ENCODE measurements at places on chromosomes 5 and 9.

GRCh38 chr5:60436518-60436917, 263.4 kb downstream of the DEPDC1B start:
- no peaks in the 10 kb centered on the region for H3K36me3 ChIP-seq
- H3K4me1 ChIP-seq: no peaks in the 10 kb centered on the region
- no peak for DNase-seq
- H3K27me3 ChIP-seq: no peaks in the 10 kb centered on the region

GRCh38 chr9:29564564-29564963, 1991.3 kb upstream of the C9orf72 start:
- DNase-seq: no peak
- no peaks in the 10 kb centered on the region for H3K27me3 ChIP-seq
- no peak overlapping the region for H3K4me3 ChIP-seq
- H3K27ac ChIP-seq: no peak overlapping the region
- H3K4me1 ChIP-seq: no peaks in the 10 kb centered on the region

DNA sequence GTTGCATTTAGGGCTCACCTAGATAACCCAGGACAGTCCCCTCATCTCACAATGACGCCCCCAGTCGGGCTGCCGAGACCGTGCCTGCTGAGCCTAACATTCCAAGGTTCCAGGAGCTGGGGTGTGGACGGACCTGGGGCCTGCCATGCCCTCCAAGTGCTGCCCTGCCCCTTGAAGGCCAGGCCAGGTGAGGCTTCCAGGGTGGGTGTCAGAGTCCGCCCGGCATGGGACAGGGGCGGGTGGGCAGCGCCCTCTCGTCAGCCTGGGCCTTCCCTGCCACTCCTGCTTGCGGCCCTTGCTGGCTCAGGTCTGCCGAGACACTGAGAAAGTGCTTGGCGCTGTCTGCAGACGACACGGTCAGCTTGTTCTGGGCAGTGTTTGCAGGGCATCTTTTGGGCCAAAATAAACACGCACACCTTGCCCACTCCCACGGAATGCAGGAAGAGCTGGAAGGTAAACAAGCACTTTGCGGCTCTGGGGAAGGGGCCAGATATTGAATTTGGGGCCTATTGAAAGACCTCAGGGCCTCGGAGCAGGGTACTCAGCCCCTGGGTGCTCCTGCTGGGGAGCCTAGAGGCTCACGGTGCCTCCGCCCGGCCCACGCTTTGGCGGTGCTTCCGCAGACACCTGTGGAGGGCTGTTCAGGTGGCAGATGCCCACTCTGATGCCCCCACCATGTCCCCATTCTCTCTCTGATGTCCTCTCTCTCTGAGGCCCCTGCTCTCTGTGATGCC, 4.2 kb upstream of the SCGB3A1 start:
- H3K36me3 ChIP-seq: no peaks in the 10 kb centered on the region
- no peak for DNase-seq
- no peak overlapping the region for H3K4me3 ChIP-seq
- H3K27me3 ChIP-seq: no peaks in the 10 kb centered on the region
- H3K4me1 ChIP-seq: no peaks in the 10 kb centered on the region

DNA sequence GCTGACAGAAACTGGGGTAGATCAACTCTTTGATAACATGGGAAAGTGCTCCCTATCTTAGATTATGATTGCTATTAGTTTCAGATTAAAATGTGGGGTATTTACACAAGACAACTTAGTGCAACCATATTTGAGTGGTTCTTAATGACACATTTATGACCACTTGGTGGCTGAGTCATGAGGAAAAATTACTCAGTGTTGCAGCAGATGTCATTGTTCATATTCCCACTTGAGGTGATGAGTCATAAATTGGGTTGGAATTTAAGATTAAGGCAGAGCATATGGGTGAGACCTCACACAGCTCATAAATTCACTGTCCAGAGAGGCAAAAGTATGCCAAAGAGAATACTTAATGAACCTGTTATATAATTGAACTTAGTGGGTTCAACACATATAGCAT, 408.3 kb downstream of the DMRT2 start:
- H3K27ac ChIP-seq: no peak overlapping the region
- DNase-seq: no peak
- no peaks in the 10 kb centered on the region for H3K4me1 ChIP-seq
- H3K27me3 ChIP-seq: no peaks in the 10 kb centered on the region

DNA sequence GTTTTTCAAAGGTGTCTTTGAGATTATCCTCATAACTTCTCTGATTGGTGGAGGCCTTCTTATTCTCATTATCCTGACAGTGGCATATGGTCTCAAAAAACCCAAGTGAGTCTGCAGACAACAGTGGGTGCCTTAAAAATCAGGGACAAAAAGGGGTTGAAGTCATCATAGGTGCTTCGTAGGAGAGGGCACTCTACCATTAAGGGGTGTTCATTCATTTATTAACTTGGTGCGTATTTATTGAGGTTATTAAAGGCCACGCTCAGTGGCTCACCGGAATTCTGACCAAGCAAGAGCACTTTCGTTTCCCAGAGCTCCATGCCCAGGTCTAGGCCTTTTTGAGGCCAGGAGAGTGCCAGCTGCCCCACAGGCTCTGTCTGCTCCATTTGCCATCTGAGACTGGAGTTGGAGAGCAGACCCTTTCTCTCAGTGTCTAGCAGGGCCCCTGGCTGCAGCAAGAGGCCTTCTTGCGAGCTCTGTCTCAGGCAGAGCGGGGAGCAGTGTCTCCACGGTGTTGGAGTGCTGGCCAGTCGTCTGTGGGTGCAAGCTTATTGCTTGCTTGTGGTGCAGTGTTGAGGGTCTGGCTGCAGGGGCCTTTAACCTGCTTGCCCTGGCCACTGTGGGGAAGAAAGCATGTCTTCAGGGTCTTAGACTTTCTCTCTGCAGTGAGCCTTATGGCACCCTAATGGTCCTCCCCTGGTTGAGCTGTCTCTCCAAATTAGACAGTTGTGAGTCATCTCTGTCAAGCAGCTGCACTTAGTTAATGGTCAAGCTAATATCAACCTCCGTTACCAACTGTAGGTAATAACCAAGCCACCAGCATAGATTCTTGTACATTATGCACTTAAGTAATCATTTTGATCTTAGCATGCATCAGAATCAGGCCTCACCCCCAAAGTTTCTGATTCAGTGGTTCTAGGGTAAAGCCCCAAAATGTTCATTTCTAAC, 62.6 kb downstream of the IL31RA start:
- H3K27ac ChIP-seq: no peak overlapping the region
- no peaks in the 10 kb centered on the region for H3K36me3 ChIP-seq
- H3K4me1 ChIP-seq: no peaks in the 10 kb centered on the region
- H3K27me3 ChIP-seq: no peaks in the 10 kb centered on the region
- DNase-seq: no peak
- no peak overlapping the region for H3K4me3 ChIP-seq

DNA sequence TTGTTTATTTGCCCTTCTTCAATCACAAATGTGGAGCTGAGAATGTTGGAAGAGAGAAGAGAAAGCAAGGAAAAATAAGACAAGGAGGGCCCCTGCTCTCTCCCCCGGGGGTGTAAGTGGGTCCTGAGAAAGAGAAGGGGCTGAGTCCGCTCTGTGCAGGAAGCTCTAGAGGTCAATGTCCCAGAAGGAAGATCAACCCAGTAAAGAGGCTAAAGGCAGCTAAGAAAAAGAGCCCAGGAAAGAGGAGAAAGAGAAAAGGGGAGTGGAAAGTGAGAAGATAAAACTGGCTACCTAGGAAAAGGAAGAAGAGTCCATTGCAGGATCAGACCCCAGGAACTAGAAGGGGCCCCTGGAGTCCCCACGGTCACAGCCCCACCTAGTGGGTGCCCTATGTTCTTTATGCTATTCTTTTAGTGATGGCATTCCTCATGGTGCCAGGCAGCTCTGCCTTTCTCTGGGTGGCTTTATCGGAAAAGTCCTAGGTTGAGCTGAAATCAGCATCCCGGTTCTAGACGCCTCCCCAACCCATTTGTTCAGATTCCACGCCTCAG, 583.4 kb downstream of the ACTL7B start:
- H3K27me3 ChIP-seq: no peaks in the 10 kb centered on the region
- no peak for DNase-seq
- no peak overlapping the region for H3K27ac ChIP-seq
- H3K4me3 ChIP-seq: no peak overlapping the region

GRCh38 chr5:127586811-127587210, 62.1 kb upstream of the CTXN3 start:
- no peaks in the 10 kb centered on the region for H3K36me3 ChIP-seq
- no peak overlapping the region for H3K4me3 ChIP-seq
- H3K27ac ChIP-seq: no peak overlapping the region
- DNase-seq: no peak
- no peaks in the 10 kb centered on the region for H3K4me1 ChIP-seq

DNA sequence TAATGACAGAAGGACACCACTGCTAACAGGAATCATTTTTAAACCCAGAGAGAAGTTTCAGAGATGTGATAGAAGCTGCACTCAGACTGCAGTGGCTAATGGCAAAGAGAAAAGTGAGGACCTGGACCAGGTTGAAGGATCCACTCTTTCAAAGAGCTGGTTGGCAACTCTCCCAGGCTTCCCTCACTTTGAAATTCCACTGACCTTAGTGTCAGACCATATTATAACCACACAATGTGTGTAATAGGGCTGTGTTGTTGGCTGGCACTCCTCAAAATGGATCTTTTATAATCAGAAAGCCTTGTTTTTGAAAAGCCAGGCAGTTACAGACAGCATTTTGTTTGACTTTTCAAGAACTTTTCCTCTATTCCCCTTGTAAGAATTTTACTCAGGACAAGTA, 280.7 kb downstream of the PRELID2 start:
- H3K27ac ChIP-seq: no peak overlapping the region
- H3K36me3 ChIP-seq: no peaks in the 10 kb centered on the region
- H3K4me1 ChIP-seq: no peaks in the 10 kb centered on the region
- DNase-seq: no peak
